GM12878 (cell line): ENCODE measurements at places on chromosomes 2 and 18. TPM values are rescaled to one million over a fixed set of nuclear protein-coding genes. Genes with fewer than 3 reads are reported as not detected.

The MARCHF4 gene
- polyA plus RNA-seq = not detected in 2 replicates

The CD226 gene
- 22.7 and 23.5 TPM in 2 replicates for polyA plus RNA-seq

The TUBB8B gene
- polyA plus RNA-seq = not detected in 2 replicates

The SGPP2 gene
- 5.3 and 5.8 TPM in 2 replicates for polyA plus RNA-seq

The TEX44 gene
- polyA plus RNA-seq = not detected in 2 replicates

The LYPD6 gene
- polyA plus RNA-seq = not detected in 2 replicates

The GPR39 gene
- not detected in 2 replicates for polyA plus RNA-seq

The ESCO1 gene
- polyA plus RNA-seq = 10.0 and 10.4 TPM in 2 replicates

The ASB1 gene
- 26.9 and 28.8 TPM in 2 replicates for polyA plus RNA-seq

The LYPD1 gene
- polyA plus RNA-seq = not detected in 2 replicates

DNA sequence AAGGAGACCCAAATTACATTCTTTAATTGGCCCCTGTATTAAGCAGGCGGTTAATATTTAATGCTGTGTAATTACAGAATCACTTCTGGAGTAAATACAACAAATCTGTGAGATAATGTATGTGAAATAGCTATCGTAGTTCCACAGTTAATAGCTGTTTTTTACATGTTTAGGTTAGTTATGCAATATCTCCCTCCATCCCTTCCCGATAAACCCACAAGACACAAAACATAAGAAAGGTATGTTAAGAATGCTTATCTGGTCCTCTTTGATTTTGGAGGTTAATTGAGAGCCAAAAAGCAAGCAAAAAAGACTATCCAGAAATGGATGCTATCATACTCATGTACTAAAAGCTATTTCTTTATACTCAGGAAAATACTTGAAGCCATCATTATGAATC lies 49.1 kb downstream of the ZNF638 start:
- DNase-seq = no peak

DNA sequence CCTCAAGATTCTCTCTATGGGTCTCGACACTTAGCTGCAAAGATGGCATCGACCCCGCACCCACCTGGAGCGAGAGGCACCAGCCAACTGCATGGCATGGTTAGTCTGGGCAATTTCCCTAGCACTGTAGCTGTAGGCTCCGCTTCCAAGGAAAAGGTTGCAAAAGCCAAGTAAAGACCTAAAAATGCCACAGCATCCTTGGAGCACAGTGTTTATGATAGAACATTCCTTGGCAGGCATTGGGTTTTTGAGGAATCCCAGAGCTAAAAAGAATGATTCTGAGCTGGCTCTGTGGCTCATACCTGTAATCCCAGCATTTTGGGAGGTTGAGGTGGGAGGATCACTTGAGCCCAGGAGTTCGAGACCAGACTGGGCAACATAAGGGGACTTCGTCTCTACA lies 22.9 kb downstream of the QPCT start:
- no peak for DNase-seq

DNA sequence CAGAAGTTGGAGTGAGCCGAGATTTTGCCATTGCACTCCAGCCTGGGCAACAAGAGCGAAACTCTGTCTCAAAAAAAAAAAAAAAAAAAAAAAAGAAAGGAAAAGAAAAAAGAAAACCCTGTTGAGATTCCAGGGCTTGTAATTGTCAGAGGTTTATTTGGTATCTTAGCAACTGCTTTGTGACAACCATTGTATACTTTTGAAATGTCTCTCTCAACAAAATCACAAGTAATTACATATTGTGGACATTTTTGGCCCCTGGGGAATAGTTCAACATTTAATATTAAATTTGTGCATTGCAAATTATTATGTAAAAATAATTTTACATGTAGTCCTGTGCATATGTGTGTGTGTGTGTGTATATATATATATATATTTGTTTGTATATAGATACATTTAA lies 270.8 kb downstream of the GALNT13 start:
- no peak for DNase-seq

DNA sequence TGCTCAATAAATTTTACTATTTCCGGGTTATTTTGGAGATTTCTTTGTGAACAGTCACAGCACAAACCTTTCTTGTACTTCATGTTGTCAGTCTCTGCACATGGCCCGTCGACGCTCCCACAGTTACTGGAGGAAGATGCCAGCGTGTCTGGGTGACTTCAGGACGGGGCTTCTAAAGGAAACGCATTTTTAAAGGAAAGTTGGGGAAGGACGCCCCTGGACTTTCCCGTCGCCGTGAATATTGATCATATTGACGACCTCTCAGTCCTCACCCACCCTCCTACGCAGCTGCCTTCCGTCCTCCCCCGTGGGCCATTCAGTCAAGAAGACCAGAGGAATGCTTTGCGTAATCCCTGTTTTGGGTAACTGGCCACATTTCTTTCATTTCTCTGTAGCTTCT lies 71.1 kb upstream of the SNTG2 start:
- no peak for DNase-seq

DNA sequence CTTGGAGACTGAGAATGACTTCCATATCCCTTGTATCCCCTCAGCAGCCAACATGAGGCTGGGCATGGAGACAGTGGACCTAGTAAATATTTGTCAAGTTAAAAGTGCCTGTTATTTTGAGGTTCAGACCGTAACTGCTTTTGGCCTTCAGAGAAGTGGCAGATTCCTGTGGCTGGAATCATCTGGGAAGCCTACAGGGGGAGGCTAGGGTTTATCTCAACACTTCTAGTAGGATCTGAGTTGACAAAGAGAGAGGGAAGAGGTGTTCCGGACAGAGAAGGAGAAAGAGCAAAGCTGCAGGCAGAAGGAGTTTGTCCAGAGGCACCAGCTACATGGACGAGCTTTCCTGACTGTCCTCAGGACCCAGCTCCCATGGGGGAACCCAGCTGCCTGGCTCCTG lies 27.0 kb downstream of the SLC14A2 start:
- no peak for DNase-seq

DNA sequence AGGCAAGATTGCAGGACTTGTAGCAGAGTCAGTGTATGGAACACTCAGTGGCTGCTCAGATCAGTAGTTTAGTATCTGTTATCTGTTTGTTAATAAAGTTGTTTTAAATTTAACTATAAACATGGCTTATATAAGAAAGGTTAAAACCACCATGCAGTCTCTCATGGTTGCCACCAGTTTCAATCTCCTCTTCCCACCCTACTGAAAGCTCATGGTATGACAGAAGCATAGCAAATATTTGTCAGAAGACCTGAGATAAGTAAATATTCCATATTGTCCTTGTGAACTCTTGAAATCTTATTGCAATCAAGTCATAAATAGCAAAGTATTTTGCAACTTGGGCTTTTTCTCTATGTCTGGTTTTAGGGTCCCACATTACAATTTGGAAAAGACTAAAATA lies 2.1 kb upstream of the COL5A2 start:
- DNase-seq = no peak

- DNase-seq = no peak
These were observed 342.6 kb downstream of the DPP10 start for GRCh38 chr2:114784890-114785583.

- no peak for DNase-seq
These were observed 332.4 kb downstream of the GULP1 start for GRCh38 chr2:188623995-188624643.

DNA sequence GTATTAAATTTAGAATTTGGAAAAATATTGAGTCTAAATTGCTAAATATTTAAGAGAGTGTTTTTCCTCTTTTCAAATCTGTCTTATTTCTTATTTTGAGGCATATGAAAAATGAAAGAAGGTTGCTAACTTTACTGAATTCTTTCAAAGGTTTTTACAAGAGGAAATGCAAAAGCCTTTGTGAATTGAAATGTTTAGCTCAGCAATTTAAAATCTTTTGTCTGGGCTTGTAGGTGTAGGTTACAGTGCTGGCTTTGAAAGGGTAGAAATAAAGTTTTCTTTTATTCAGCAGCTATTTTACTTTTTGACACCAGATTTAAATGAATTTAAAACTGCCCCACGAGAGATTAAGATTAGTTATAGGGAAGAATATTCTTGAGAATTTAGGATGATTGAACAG lies 192.0 kb downstream of the CDH7 start:
- DNase-seq = no peak

DNA sequence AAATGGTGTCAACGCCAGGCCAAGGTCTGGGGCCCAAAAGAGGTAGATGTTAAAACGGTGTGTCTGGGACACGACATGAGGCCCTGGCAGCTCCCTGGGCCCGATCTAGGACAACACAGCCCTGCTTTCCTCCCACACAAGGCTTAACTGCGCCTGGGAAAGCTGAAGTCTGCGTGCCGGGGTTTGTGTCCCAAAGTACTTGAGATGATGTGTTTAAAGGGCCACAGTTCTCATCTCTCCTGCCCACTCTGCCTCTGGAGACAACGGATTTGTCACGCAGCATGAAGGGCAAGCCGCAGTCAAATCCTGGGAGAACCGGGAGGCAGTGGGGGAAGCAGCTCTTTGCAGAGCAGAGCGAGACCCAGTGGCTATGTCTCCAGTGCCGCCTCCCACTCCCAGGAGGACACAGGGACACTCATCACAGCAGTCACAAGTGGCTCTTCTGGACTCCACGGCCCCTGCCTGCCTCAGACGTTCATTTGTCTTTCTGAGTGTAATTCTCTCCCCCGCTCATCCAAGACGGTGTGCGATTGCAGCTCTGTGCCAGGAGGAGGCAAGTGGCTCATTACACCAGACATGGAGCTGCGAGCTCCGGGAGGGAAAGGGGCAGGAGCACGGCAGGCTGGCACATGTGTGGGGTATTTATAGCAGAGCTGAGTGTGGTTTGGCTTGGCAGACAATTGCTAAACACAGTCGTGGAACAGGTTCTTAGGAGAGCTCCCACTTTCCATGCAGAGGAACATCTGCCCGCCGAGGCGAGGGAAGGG lies 57.7 kb upstream of the SEMA4C start:
- DNase-seq = no peak

GRCh38 chr2:71379086-71379485 lies 47.5 kb downstream of the ZNF638 start:
- DNase-seq = no peak

GRCh38 chr18:13437796-13438506 lies 219.4 kb downstream of the LDLRAD4 start:
- no peak for DNase-seq

- DNase-seq = no peak
These were observed 677.0 kb upstream of the FANCL start for GRCh38 chr2:58918141-58918540.

DNA sequence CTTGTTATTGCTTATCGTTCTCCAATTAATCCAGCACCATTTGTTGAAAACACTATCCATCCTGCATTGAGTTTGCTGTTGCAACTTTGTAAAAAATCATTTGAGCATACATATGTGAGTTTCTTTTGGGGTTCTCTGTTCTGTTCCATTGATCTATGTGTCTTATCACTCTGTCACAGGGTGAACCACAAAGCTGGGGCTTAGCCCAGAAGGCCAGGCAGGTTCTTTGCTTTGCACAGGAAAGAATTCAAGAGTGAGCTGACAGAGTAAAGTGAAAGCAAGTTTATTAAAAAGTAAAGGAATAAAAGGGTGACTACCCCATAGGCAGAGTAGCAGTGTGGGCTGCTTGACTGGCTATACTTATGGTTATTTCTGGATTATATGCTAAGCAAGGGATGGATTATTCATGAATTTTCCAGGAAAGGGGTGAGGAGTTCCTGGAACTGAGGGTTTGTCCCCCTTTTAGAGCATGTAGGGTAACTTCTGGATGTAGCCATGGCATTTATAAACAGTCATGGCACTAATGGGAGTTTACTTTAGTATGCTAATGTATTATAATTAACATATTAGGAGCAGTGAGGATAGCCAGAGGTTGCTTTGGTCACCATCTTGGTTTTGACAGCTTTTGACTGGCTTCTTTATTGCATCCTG lies 46.8 kb downstream of the RNF138 start:
- DNase-seq = no peak

- DNase-seq = no peak
These were observed 82.5 kb downstream of the SPRED2 start for GRCh38 chr2:65349863-65350262.

DNA sequence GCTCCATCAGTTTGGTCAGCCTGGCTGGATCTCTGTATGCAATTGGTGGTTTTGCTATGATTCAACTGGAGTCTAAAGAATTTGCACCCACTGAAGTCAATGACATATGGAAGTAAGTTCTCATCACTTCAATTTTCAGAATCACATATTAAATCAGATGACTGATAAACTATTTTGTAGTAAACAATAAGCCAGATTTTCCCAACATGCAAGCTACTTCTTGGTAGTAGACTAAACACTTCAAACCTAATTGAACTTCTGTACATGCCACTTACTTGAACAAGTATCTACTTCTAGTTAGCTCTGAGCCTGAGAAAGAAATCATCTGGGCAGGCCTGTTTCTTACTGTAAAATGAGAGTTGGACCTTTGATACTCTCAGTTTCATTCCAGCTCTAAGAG lies 11.4 kb downstream of the KLHL41 start:
- no peak for DNase-seq

DNA sequence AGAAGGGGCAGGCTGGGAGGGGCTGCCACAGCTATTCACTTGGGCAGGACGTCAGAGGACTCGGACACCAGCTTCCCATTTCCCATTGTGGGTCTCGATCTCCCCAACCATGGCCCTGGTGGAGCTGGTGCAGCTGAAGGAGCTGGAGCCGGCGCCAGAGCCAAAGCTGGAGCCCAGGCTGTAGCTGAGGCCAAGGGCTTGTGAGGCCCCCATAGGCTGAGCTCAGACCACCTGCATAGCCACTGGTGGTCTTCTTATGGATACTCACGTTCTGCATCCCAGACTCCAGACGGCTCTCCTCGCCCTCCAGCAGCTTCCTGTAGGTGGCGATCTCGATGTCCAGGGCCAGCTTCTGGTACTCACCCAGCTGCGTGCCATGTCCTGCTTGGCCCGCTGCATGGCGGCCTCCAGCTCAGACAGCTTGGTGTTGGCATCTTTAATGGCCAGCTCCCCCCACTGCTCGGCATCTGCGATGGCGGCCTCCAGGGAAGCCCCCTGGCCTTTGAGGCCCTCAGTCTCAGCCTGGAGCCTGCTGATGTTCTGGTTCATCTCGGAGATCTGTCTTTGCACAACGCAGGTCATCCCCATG lies 6.0 kb upstream of the CDK5R2 start:
- DNase-seq = no peak

GRCh38 chr18:62723666-62724281 lies 8.4 kb downstream of the PHLPP1 start:
- DNase-seq = no peak

DNA sequence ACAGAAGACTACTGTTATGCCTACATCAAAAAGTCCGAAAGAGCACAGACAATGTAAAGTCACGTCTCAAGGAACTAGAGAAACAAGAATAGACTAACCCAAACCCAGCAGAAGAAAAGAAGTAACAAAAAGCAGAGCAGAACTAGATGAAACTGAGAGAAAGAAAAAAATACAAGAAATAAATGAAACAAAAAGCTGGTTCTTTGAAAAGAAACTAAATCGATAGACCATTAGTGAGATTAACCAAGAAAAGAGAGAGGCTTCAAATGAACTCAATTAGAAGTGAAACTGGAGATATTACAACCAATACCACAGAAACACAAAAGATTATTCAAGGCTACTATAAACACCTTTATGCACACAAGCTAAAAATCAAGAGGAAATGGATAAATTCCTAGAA lies 271.8 kb downstream of the MBD2 start:
- no peak for DNase-seq

DNA sequence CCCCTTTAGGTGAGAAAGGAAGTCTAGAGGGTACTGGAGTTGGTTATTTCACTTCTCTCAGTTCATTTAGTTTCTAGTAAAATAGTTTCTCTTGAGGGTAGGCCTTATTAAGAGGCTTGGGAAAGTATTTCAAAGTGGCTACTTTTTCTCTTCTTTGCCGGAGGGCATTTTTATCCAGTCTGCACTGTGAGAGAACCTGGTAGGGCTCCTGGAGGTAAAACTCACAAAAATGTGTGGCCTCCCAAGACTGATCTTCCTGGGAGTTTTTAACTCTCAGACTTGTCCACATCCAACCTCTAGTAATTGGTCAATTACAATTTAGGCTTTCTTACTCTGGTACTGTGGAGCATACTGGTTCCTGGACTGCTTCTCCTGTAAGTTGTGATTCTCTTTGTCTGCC lies 28.0 kb downstream of the EHBP1 start:
- DNase-seq = no peak
